ENCODE measurements at places on chromosomes 11 and 22.

DNA sequence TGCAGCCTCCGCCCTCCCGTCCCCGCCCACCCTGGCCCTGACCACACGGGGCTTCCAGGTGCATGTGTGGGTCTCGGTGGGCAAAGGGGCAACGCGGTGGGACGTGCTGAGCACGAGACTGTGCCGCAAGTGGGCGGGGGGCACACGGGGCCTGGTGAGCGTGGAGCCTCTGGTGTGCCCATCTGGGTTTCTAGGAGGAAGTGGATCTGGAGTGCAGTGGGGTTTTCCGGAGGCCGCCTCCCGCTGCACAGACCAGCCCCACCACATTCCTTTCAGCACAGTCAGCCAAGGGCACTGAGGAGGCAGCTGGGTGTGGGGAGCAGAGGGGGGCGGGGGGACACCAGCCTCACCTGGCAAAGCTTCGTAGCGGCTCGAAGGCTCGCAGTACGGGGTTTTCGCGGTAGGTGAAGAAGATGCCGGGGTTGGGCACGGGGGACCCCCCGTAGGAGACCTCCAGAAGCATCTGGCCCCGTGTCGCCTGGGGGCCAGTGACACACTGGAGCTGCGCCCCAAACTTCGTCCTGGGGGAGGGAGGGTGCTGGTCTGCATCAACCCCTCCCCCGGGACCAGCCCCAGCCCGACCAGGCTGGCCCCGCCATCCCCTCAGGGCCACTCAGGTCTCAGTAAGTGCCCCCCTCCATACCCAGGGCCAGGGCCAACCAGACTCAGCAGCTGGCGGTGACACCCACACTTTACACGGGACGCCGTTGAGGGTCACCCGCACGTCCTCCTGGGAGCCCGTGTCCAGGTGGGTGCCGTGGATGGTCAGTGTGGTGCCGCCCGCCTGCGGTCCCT lies 12.4 kb upstream of the MAPK11 start:
- no peak for DNase-seq
- no peak overlapping the region for H3K4me3 ChIP-seq
- H3K4me1 ChIP-seq, result no peaks in the 10 kb centered on the region
- no peaks in the 10 kb centered on the region for H3K27me3 ChIP-seq
- H3K27ac ChIP-seq, result no peak overlapping the region

DNA sequence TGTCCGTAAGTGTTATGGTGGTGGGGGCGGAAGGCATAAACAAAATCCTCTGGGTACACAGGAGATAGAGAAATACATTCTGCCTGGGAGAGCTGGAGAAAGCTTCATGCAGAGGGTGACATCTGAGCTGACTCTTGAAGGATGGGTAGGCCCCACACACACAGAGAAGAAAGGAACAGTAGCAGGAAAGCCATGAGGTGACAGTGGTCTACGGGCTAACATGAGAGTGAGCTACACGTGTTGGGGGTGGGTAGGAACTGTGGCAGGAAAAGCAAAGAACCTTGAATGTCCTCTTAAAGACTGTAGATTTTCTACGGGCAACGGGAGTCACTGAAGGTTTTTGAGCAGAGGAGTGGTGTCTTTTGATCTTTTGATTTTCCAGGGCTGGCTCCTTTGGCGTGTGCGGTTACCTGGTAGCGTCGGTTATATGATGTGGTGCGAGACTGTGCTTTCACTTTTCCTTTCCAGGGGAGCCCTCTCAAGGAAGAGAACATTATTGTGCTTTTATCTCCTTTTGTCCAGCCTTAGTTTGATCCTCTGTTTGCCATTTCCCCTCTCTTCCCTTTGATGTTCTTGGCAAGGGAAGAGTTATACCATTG lies 39.7 kb downstream of the ADAMTS8 start:
- no peaks in the 10 kb centered on the region for H3K27me3 ChIP-seq
- DNase-seq, result no peak
- H3K36me3 ChIP-seq, result no peaks in the 10 kb centered on the region
- peaks cover 6% of the 10 kb centered on the region for H3K4me1 ChIP-seq
- H3K4me3 ChIP-seq, result no peak overlapping the region

GRCh38 chr11:97229936-97230335 lies 840.1 kb downstream of the JRKL start:
- no peaks in the 10 kb centered on the region for H3K4me1 ChIP-seq
- no peaks in the 10 kb centered on the region for H3K36me3 ChIP-seq
- no peak for DNase-seq
- no peak overlapping the region for H3K27ac ChIP-seq

DNA sequence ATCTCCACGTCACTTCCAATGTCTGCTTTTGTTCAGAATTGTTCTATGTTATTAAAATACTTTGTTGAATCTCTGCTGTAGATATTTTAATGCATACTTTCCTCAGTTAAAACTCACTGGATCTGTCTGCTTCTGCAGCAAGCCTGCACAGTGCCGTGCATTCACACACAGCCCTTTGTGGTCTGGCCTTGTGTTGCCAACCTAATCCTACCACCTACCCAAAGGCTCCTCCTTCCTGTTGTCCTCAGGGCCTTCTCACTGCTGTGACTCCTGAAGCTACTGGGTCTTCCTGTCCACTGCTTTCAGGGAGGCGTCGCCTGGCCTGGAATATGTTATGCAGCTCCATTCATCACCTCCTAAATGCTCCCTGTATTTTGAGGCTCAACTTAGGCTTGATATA lies 67.0 kb downstream of the PPP6R3 start:
- H3K36me3 ChIP-seq, result peaks cover 42% of the 10 kb centered on the region
- DNase-seq, result no peak
- no peaks in the 10 kb centered on the region for H3K4me1 ChIP-seq
- H3K27ac ChIP-seq, result no peak overlapping the region

- H3K4me1 ChIP-seq, result peaks cover 22% of the 10 kb centered on the region
- no peak overlapping the region for H3K27ac ChIP-seq
- H3K4me3 ChIP-seq, result peak overlapping the region; percentile 44
- no peaks in the 10 kb centered on the region for H3K36me3 ChIP-seq
These were observed 1.0 kb upstream of the SLC1A2 start for GRCh38 chr11:35420371-35420770.

DNA sequence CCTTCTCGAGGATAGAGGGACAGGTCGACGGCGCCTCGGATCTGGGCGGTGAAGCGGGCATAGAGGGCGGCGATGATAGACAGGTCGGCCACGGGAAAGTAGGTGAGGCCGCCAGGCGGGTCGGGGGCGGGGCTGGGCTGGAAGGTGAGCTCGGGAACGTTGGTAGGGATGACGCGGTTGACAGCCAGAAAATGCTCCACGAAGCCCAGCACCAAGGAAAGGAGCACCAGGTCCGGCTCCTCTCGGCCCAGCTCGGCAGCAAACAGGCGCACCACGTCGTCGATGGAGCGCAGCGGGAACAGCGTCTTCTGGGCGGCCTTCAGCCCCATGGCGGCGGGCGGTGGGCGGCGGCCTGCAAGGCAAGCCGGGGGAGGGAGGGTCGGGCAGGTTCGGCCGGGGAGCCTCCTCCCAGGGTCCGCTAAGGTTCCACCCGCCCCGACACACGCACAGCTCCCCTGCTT lies 540 bp downstream of the MEN1 start:
- H3K36me3 ChIP-seq, result peaks cover 8% of the 10 kb centered on the region
- H3K27me3 ChIP-seq, result no peaks in the 10 kb centered on the region
- no peaks in the 10 kb centered on the region for H3K4me1 ChIP-seq
- DNase-seq, result no peak
- H3K4me3 ChIP-seq, result peak overlapping the region; percentile 87
- peak overlapping the region; percentile 61 for H3K27ac ChIP-seq

- H3K27me3 ChIP-seq, result no peaks in the 10 kb centered on the region
- H3K36me3 ChIP-seq, result no peaks in the 10 kb centered on the region
- DNase-seq, result no peak
- H3K4me1 ChIP-seq, result no peaks in the 10 kb centered on the region
- no peak overlapping the region for H3K4me3 ChIP-seq
These were observed 405.7 kb downstream of the BUD13 start for GRCh38 chr11:116366980-116367645.

DNA sequence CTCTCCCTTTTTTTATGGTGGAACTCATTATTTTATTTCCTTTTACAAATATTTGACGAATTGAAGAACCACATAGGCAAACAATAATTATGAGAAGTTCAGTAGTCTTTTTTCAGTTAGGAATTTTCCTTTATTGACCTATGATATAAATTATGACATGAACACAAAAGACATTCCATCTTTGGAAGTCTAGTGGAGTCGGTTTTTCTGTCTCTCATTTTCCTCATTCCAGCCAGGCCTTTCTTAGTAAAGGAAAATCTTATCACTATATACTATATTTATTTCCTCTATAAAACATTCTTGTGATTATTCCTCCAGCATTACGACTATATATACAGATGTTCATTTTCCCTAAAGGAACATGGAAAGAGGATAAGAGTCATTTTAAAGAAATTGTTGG lies 1046.1 kb downstream of the DLG2 start:
- no peak overlapping the region for H3K27ac ChIP-seq
- no peak for DNase-seq
- H3K36me3 ChIP-seq, result no peaks in the 10 kb centered on the region
- no peaks in the 10 kb centered on the region for H3K27me3 ChIP-seq
- H3K4me3 ChIP-seq, result no peak overlapping the region

DNA sequence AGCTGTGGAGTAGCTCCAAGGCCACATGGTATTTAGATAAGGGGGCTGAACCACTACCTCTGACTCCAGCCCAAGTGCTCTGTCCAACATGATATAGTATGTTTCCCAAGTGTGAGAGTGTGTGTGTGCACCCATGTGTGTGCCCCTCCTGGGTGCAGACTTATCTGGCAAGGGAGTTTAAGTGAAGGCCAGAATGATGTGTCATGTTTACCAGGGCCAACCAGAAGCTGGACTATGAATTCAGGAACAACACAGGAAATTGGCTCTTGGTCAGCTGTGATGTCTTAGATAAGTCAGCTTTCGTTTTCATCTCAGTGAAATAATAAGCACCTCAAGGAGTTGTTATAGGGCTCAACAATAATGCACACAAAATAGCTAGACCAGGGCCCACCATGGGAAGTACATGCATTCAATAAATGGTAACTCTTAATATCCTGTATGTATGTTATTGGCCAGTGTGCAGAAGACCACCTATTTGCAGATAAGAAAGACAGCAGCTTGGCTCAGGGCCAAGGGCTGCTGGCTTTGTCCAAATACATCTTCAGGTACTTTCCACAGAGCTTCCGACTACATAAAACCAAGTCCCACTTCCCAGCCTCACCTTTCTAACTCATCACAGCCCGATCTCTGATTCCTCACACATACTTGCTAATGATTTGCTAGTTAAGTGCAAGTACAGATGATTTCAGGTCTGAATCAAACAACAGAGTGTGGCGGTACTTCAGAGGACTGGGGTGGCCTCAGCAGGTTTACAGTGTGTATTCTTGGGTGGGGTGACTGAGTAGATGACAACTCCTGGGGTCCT lies 120.9 kb downstream of the ME3 start:
- peak; percentile 77 for DNase-seq
- peaks cover 35% of the 10 kb centered on the region for H3K4me1 ChIP-seq
- peaks cover 7% of the 10 kb centered on the region for H3K36me3 ChIP-seq
- H3K4me3 ChIP-seq, result no peak overlapping the region

- no peak for DNase-seq
- H3K36me3 ChIP-seq, result peaks cover 30% of the 10 kb centered on the region
- H3K4me1 ChIP-seq, result no peaks in the 10 kb centered on the region
- no peaks in the 10 kb centered on the region for H3K27me3 ChIP-seq
- H3K4me3 ChIP-seq, result no peak overlapping the region
These were observed 15.1 kb downstream of the ATG13 start for GRCh38 chr11:46632502-46632901.

GRCh38 chr11:126628790-126629621 lies 273.5 kb downstream of the ST3GAL4 start:
- no peak overlapping the region for H3K4me3 ChIP-seq
- no peak for DNase-seq
- no peaks in the 10 kb centered on the region for H3K4me1 ChIP-seq
- no peaks in the 10 kb centered on the region for H3K36me3 ChIP-seq

GRCh38 chr22:20994128-20994901 lies 7.6 kb downstream of the THAP7 start:
- H3K27ac ChIP-seq, result no peak overlapping the region
- no peak overlapping the region for H3K4me3 ChIP-seq
- no peaks in the 10 kb centered on the region for H3K27me3 ChIP-seq

DNA sequence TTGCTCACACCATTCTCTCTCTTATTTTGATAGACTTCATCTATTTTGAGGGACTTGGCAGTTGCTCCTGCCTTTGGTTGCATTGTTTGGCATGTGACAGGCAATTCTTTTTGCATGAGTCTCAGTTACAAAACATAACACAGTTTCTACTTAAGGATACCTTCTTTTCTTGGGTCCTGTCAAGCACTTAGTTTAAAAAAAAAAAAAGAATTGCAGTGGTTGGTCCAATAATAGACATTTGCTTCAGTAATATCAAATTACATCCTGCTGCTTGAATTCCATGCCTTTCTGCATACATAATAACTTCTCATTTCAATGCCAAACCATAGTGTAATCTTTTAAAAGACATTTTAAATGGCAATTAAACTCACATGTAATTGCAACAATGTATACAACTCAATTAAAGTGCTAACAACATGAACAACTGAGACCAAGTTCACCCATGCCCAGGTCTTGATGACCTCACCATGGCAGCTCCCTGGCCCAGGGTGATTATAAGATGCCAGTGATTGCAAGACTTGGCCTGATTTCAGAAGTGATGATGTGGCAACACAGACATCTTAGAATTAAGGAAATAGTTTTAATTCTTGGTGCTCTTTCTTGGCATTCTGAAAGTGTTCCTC lies 32.2 kb upstream of the PLET1 start:
- H3K4me1 ChIP-seq, result peaks cover 11% of the 10 kb centered on the region
- peak overlapping the region; percentile 88 for H3K27ac ChIP-seq
- peak; percentile 94 for DNase-seq
- H3K36me3 ChIP-seq, result no peaks in the 10 kb centered on the region
- no peak overlapping the region for H3K4me3 ChIP-seq

DNA sequence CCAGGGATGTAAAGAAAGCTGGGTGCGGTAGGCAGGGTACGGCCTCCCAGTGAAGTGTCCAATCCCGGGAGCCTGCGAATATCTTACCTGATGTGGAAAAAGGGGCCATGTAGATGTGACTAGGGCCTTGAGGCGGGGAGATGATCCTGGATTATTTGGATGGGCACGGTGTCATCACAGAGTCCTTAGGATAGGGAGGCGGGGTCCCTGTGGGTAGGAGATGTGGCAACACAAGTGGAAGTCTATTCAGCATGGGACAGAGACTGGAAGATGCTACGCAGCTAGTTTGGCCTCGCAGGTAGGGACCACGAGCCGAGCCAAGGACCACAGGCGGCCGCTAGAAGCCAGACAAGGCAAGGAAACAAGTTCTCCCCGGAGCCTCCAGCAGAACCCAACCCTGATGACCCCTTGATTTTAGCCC lies 46.4 kb upstream of the SHANK2 start:
- peak overlapping the region; percentile 39 for H3K27ac ChIP-seq
- no peak overlapping the region for H3K4me3 ChIP-seq
- no peaks in the 10 kb centered on the region for H3K27me3 ChIP-seq
- H3K4me1 ChIP-seq, result peaks cover 15% of the 10 kb centered on the region
- peak; percentile 52 for DNase-seq

GRCh38 chr11:132114185-132114584 lies 743.8 kb downstream of the NTM start:
- no peaks in the 10 kb centered on the region for H3K36me3 ChIP-seq
- no peak for DNase-seq
- no peak overlapping the region for H3K27ac ChIP-seq
- H3K27me3 ChIP-seq, result no peaks in the 10 kb centered on the region

- peak; percentile 43 for DNase-seq
- H3K36me3 ChIP-seq, result no peaks in the 10 kb centered on the region
- no peaks in the 10 kb centered on the region for H3K27me3 ChIP-seq
- H3K27ac ChIP-seq, result peak overlapping the region; percentile 29
These were observed 7.0 kb downstream of the C11orf86 start for GRCh38 chr11:66981976-66982578.

All from ascending aorta (tissue), 2 donors.